Lower leg skin (tissue), 4 donors: ENCODE measurements at places on chromosomes 4 and X. TPM values are rescaled to one million over a fixed set of nuclear protein-coding genes. Genes with fewer than 3 reads are reported as not detected.

- no peak for DNase-seq
Measured at GRCh38 chr4:47831026-47831679, 6.7 kb downstream of the CORIN start.

- no peak for DNase-seq
Measured at GRCh38 chr4:159169404-159170302, 66.8 kb downstream of the RAPGEF2 start.

GRCh38 chr4:150007512-150007911 lies 70.7 kb upstream of the DCLK2 start:
- DNase-seq = no peak

- no peak for DNase-seq
Measured at GRCh38 chr4:94014484-94015136, 186.1 kb downstream of the ATOH1 start.

DNA sequence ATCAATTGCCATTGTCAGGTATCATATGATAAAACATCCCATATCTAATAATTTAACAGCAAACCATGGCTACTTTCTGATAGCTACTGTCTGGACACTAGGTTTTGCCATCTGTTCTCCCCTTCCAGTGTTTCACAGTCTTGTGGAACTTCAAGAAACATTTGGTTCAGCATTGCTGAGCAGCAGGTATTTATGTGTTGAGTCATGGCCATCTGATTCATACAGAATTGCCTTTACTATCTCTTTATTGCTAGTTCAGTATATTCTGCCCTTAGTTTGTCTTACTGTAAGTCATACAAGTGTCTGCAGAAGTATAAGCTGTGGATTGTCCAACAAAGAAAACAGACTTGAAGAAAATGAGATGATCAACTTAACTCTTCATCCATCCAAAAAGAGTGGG lies 7.0 kb downstream of the NPY5R start:
- DNase-seq = no peak

DNA sequence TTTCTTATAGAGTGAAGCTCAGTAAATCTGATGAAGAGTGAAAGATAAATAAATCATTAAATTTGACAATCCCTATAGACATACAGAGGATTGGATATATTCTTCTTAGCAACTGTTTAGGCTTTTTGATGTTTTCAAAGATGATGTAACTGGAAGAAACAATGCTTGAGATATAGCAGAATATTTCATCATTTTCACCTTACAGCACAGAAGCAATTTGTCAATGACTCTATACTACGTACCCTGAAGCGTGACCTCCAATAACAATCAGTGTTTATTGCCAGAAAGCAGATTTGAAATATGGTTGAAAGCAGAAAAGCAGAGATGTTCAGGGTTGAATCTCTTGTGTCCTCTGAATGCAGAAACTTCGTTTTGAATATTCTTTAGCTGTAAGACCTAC lies 228.4 kb downstream of the DTHD1 start:
- no peak for DNase-seq

GRCh38 chr4:7179158-7179557 lies 13.2 kb upstream of the SORCS2 start:
- no peak for DNase-seq

The ETDB gene
- not detected for total RNA-seq

The TIMM17B gene
- 37.1 TPM for total RNA-seq

The AFAP1 gene
- total RNA-seq = 8.2 TPM

The VCX3A gene
- total RNA-seq = not detected
